D341Med (cell line): ENCODE measurements at places on chromosomes 6 and 20.

DNA sequence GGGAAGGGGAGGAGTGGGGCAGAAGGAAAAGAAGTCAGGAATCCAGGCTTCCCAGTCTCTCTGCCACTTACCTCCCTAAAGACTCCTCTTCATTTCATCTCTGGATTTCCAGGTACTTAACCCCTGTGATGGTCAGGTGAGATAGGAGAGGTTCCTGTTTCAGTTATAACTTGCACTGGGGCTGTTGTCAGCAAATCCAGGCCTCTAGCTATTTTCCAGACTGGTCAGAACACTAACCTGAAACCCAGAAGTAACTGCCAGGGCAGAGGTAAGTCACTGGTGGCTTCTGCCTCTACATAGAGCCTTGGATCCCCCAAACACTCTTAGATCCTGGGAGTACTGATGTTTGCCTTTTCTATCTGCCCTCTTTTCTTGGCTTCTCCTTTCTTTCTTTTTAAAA lies 233.5 kb upstream of the TAB2 start:
- DNase-seq: no peak

DNA sequence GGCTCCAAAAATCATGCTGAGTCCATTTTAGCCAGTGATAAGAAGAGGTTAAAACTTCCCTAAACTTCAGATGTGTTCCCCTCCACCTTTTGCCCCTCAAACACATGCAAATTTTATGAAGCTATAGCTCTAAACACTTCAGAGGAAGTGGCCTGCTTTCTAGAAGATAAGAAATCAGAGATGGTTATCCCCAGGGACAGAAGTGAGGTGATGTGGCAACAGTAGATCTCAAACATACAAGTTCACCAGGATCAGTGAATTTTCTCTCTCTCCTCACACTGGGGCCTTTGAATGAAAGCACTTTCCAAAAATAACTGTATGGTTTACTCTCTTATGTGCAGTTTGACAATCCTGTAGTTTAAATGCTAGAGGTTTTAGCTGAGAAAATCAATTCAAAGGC lies 332.0 kb downstream of the BTBD9 start:
- no peak for DNase-seq

DNA sequence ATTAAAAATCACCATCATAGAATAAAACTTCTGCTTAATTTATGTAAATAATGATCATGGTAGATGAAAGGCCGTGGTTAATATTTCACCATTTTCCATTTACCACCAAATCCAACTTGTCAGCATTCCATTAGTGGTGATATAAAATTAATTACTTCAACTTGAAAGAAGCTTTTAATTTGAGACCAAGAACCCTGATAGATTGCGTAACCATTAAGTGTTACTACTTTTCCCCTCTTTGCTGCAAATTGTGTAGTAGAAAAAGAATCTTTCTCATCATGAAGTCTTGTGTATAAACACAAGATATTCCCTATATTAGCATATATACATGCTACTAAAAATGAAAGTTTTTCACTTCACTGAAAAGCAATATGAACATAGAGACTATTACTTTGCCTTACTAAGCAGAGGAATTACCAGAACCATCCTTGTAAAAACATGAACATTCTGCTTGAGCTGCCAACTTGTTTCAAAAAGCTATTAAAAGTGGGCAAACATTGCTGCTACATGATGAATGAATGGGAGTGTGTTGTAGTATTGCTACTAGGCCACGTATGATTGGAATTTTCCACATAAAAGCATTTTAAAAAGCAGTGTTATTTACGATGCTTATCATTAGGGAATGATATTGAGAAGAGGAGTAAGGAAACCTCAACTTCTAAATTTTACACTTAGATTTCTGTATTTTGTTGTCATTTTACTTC lies 35.0 kb downstream of the STX11 start:
- DNase-seq: no peak

- no peak for DNase-seq
These were observed 33.3 kb downstream of the JPH2 start for GRCh38 chr20:44153636-44154043.

GRCh38 chr6:42745083-42745639 lies 742 bp downstream of the TBCC start:
- no peak for DNase-seq
